H9 (cell line): ENCODE measurements at places on chromosomes 11 and 22. TPM values are rescaled to one million over a fixed set of nuclear protein-coding genes. Genes with fewer than 3 reads are reported as not detected.

LRRC4C gene
- 0.13 and 0.22 TPM in 2 replicates for total RNA-seq

PRRG4 gene
- 1.2 TPM in 2 replicates for total RNA-seq

PRG3 gene
- not detected in 2 replicates for total RNA-seq

ACR gene
- total RNA-seq, result 0.35 TPM in 1 of 2 replicates, not detected in the other

TMPRSS5 gene
- 0.37 and 0.81 TPM in 2 replicates for total RNA-seq

KCNJ1 gene
- not detected in 2 replicates for total RNA-seq

ASCL2 gene
- total RNA-seq, result 0.35 TPM in 2 replicates

MS4A6E gene
- not detected in 2 replicates for total RNA-seq

TRIM49 gene
- total RNA-seq, result not detected in 2 replicates

DNA sequence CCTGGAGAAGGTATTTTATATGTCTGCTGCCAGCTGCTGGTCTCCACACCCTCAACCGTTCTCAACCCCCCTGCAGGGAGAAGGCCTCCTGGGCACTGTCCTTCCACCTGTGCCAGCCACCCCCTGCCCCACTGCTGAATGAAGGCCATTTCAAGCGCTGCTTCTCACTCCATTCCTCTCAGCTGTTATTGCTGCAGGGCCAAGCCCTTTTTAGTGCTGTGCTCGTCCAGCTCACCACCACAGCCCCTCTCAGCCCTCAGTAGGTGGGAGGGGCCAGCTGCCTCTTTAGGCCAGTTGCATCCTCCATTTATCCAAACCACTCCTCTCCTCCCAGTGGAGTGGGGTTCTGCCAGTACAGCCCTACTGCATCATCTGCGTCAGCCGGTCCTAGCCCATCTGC, 1.8 kb upstream of the WBP2NL start:
- no peak overlapping the region for H3K27ac ChIP-seq
- no peaks in the 10 kb centered on the region for H3K4me1 ChIP-seq
- no peaks in the 10 kb centered on the region for H3K27me3 ChIP-seq
- peaks cover 32% of the 10 kb centered on the region for H3K36me3 ChIP-seq
- H3K4me3 ChIP-seq, result no peak overlapping the region

DNA sequence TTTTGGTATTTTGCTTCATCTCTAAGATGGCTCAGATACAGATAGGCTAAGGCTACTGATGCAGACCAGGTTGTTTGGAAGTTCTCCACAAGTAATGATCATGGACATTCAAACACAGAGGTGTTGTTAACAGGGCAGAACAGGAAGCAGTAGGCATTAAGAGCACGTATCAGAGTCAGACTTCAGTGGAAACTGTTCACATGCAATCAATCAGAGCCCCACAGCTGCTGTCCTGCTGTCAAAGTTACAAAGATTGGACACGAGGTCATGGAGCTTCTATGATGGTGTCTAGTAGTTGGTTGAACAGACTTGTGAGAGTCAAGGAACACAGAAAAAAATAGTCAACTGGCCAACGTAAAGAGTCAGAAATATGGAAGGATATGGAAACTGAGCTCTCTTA, 19.8 kb downstream of the OR10D3 start:
- no peak overlapping the region for H3K27ac ChIP-seq
- no peaks in the 10 kb centered on the region for H3K36me3 ChIP-seq
- no peaks in the 10 kb centered on the region for H3K27me3 ChIP-seq
- no peak overlapping the region for H3K4me3 ChIP-seq
- no peaks in the 10 kb centered on the region for H3K4me1 ChIP-seq

DNA sequence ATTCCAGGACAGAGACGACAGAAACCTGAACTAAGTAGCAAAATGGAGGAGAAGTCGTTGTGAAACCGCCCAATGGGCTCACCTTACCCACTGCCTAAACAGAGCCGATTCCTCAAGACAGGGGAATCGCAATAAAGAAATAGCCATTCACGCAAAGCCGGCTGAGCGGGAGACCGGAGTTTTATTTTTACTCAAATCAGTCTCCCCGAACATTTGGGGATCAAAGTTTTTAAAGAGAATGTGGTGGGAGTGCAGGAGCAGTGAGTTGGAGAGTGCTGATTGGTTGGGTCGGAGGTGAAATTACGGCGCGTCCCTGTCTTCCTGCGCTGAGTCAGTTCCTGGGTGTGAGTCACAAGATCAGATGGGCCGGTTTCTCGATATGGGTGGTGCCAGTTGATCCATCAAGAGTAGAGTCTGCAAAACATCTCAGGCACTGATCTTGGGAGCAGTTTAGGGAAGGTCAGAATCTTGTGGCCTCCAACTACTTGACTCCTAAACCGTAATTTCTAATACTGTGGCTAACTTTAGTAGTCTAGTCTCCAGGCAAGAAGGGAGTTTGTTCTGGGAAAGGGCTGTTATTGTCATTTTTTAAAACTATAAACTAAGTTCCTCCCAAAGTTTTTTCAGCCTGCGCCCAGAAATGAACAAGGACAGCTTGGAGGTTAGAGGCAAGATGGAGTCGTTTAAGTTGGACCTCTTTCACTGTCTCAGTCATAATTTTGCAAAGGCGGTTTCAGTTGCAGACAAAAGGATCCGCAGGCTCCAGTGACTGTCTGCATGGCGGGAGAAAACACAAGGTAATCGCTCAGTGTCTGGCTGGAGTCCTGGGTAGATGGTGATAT, 34.1 kb downstream of the OR4D9 start:
- peak; percentile 47 for DNase-seq
- H3K27me3 ChIP-seq, result no peaks in the 10 kb centered on the region
- peaks cover 3% of the 10 kb centered on the region; the same call in 1 of the 2 replicates for H3K4me1 ChIP-seq
- H3K27ac ChIP-seq, result no peak overlapping the region
- no peak overlapping the region for H3K4me3 ChIP-seq

GRCh38 chr11:75233754-75234172, 6.8 kb upstream of the TPBGL start:
- peak; percentile 73 for DNase-seq
- H3K36me3 ChIP-seq, result no peaks in the 10 kb centered on the region
- no peak overlapping the region for H3K27ac ChIP-seq

DNA sequence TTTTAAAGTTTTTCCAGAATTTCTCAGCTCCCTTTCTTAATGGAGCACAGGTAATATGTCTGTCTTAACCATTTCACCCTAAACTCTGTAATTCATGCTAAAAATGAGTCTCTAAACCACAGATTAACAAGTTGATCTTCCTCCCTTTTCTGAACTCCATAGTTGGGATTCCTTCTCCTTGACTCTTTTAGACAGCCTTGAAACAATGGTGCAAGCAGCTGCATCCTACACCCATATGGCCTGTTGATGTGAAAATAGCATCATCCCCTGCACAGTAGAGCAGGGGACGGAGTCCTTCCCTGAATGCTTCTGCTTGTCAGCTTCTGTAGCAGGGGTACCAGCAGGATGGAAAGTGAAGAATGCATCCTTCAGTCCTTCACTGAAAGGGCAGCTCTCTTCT, 192.8 kb upstream of the SORL1-AS1 start:
- no peaks in the 10 kb centered on the region for H3K27me3 ChIP-seq
- H3K27ac ChIP-seq, result no peak overlapping the region
- H3K4me1 ChIP-seq, result peaks cover 3% of the 10 kb centered on the region; the same call in 1 of the 2 replicates
- H3K36me3 ChIP-seq, result no peaks in the 10 kb centered on the region

- H3K27me3 ChIP-seq, result no peaks in the 10 kb centered on the region
- H3K4me3 ChIP-seq, result no peak overlapping the region
- H3K27ac ChIP-seq, result no peak overlapping the region
- H3K36me3 ChIP-seq, result no peaks in the 10 kb centered on the region
Observed at GRCh38 chr11:96842731-96843130, 452.9 kb downstream of the JRKL start.

DNA sequence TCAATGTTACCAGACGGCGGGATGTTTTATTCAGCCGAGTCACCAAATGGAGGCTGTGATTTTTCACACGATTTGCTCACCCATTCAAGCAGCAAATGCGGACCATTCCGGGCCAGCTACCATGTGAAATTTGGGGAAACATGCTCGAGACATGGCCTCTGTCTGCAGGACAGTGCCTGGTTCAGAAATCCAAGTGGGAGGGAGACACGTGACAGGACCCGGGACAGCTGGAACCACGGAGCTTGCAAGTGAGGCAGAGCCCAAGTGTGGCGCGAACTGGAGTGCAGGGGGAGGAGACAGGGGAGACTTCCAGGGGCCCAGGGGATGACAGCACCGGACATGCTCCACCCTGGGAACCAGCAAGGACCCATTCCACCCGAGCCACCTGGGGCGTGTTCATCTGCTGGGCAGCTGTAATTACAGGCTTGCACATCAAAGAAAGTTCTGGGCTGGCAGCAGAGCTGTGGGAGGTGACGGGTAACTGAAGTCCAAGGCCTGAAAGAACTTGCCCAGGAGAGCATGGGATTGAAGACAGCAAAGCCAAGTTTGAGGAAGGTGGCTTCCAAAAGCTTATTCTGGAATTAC, 16.5 kb downstream of the CERK start:
- H3K27ac ChIP-seq, result no peak overlapping the region
- peaks cover 15% of the 10 kb centered on the region; the same call in 2 of the 3 replicates for H3K36me3 ChIP-seq
- H3K27me3 ChIP-seq, result no peaks in the 10 kb centered on the region
- DNase-seq, result no peak
- H3K4me1 ChIP-seq, result no peaks in the 10 kb centered on the region

GRCh38 chr11:102610200-102610599, 14.9 kb downstream of the MMP20 start:
- no peak for DNase-seq
- no peaks in the 10 kb centered on the region; the same call in 1 of the 2 replicates for H3K4me1 ChIP-seq
- no peak overlapping the region for H3K27ac ChIP-seq
- no peak overlapping the region for H3K4me3 ChIP-seq
- no peaks in the 10 kb centered on the region for H3K27me3 ChIP-seq

DNA sequence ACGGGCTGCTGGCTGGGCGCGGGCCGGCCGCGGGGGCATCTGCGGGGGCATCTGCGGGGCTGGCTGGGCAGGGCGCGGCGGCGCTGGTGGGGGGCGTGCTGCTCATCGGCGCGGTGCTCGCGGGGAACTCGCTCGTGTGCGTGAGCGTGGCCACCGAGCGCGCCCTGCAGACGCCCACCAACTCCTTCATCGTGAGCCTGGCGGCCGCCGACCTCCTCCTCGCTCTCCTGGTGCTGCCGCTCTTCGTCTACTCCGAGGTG, 194 bp downstream of the DRD4 start:
- H3K4me3 ChIP-seq, result peak overlapping the region; percentile 80
- DNase-seq, result no peak
- no peaks in the 10 kb centered on the region for H3K36me3 ChIP-seq
- no peaks in the 10 kb centered on the region; the same call in 1 of the 2 replicates for H3K4me1 ChIP-seq
- no peak overlapping the region for H3K27ac ChIP-seq

DNA sequence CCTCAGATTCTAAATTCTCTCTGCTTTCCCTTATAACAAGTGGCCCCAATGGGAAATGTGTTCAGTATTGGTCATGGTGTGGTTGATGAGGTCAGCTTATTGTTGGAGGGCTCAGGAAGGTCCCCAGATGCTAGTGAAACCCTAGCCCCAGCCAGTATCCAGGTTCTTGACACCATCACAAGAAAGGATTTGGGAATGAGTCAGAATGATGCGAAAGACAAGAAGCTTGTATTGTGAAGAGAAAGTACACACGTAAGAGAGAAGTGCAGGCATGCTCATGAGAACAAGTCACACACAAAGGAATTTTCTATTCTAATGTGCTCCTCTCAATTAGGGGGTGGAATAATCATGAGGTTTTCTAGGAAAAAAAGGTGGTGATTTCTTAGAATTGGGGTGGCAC, 34.9 kb upstream of the TRPC6 start:
- H3K27me3 ChIP-seq, result no peaks in the 10 kb centered on the region
- no peak overlapping the region for H3K4me3 ChIP-seq
- H3K36me3 ChIP-seq, result no peaks in the 10 kb centered on the region
- H3K4me1 ChIP-seq, result 0 out of 2 replicates have a peak, but pooled peaks cover 2% of the 10 kb centered on the region

DNA sequence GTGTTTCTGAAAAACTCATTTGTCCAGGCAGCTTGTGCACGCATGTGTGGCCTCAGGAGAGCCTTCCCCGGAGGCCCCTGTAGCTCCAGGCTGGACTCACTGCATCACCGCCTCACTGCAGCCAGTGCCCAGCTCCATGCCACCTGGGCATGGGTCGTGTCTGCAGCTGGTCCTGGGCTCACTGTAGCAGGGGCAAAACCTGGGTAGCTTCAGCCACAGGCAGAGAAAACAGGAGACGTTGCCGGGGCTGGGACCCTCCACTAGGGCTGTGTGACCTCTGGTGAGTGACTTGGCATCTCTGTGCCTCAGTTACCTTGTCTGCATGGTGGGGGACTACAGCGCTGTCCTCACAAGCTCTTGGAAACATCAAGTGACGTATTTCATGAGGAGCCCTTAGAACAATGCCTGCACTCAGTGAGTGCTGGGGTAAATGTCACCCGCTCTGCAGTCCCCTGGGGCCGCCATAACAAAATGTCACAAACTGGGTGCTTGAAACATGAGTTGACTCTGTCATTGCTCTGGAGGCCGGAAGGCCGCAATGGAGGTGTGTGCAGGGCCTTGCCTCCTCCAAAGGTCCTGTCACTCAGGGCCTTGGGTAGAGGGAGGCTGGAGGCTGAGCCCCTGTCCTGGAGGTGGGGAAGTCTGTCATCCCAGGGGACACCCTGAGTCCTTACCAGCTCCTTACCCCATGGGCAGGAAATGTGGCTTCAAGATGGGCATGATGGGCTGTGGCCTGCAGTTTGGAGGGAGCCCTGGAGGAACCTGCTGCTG, 488.7 kb downstream of the TBC1D22A start:
- H3K27ac ChIP-seq, result no peak overlapping the region
- peaks cover 35% of the 10 kb centered on the region for H3K36me3 ChIP-seq
- DNase-seq, result no peak
- no peaks in the 10 kb centered on the region for H3K4me1 ChIP-seq

GRCh38 chr11:77789061-77789730, 31.3 kb downstream of the RSF1 start:
- H3K36me3 ChIP-seq, result peaks cover 44% of the 10 kb centered on the region
- no peak overlapping the region for H3K4me3 ChIP-seq
- no peak overlapping the region for H3K27ac ChIP-seq
- no peaks in the 10 kb centered on the region for H3K27me3 ChIP-seq
- no peak for DNase-seq

- no peaks in the 10 kb centered on the region for H3K27me3 ChIP-seq
- no peaks in the 10 kb centered on the region for H3K4me1 ChIP-seq
- H3K4me3 ChIP-seq, result no peak overlapping the region
- no peaks in the 10 kb centered on the region for H3K36me3 ChIP-seq
- no peak for DNase-seq
Observed at GRCh38 chr11:112834277-112834755, 126.9 kb upstream of the NCAM1 start.

- peaks cover 4% of the 10 kb centered on the region; the same call in 1 of the 2 replicates for H3K36me3 ChIP-seq
- no peak for DNase-seq
- H3K4me3 ChIP-seq, result no peak overlapping the region
Observed at GRCh38 chr11:75896843-75897419, 81.9 kb downstream of the UVRAG start.

DNA sequence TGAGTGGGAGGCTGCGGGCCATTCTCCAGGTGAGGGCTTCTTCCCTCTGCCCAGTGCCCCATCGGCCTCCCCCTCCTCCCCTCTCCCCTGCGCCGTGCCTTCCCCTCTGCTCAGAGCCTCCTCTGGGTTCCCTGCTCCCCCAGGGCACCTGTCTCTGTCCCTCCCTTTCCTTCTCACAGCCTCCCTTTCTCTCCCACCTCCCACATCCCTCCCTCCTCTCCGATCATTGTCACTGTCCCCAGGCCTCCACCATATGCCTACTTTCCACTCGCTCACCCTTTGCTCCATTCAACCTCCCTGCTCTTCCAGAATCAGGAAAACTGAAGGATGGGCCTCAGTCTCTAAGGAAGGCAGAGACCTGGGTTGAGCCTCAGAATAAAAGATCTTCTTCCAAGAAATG, 9.9 kb upstream of the APOBEC3H start:
- H3K4me3 ChIP-seq, result no peak overlapping the region
- peaks cover 4% of the 10 kb centered on the region; the same call in 1 of the 2 replicates for H3K4me1 ChIP-seq
- no peaks in the 10 kb centered on the region for H3K36me3 ChIP-seq
- H3K27me3 ChIP-seq, result no peaks in the 10 kb centered on the region
